ENCODE measurements at places on chromosomes 5 and 9.

- DNase-seq = peak; percentile 58
Measured at GRCh38 chr9:104863180-104863883, 64.6 kb downstream of the ABCA1 start.

- DNase-seq = no peak
Measured at GRCh38 chr9:69115621-69116020, 58.5 kb upstream of the TJP2 start.

GRCh38 chr5:95721582-95722295 lies 9.4 kb upstream of the RHOBTB3 start:
- no peak for DNase-seq

DNA sequence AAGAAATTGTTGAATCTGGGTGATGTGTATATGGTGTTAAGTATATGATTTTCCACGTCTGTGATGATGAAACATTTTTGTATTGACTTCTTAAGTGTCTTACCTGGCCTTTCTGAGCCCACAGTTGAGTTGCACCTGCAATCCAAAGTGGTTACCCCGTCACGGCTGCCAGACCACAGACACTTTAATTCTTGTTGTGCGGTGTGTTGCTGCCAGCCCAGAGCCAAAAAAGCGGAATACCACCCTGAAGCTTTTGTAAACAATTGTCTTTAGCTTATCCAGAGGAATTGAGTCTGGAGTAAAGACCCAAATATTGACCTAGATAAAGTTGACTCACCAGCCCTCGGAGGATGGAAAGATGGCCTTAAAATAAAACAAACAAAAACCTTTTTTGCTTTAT lies 35.1 kb downstream of the MTAP start:
- DNase-seq = no peak

DNA sequence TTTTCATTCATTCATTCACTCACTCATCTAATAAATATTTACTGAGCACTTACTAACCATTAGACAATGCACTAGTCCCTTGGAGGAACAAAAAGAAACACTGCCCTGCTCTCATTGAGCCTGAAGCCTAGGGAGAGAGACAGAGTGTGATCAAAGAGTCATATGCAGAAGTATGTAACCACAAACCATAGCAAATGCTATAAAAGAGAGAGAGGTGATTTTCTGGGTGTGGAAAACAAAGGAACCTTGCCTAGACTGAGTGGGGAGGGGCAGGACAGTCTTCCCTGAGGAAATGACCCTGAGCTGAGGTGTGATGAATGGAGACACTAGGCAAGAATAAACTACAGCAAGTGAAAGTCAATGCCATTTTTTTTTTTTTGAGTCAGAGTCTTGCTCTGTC lies 10.8 kb upstream of the ADRA1B start:
- DNase-seq = no peak

GRCh38 chr5:54792611-54793404 lies 192.6 kb downstream of the ESM1 start:
- no peak for DNase-seq

DNA sequence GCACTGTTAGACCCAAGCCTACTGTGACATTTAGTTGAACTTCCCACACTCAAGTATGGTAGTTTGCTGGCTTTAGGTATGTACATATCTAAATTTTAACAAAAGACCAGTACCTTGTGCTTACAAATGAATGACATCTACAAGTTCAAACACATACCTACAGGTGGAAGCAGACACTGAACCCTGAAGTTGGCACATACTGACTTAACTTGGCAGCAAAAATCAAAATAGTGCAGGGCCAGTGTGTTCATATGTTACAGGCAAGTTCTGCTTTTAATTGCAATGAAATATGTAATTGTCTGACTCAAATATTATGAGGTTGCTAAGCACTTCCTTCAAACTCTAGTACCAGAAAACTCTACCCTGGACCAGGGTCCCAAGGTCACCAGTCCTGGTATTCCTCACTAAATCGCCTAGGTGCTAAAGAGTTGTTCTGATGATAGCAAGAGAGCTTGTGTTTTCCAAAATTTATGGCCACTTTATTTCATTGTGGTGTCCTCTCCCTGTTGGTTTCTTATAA lies 77.4 kb downstream of the MEGF10 start:
- DNase-seq = no peak

DNA sequence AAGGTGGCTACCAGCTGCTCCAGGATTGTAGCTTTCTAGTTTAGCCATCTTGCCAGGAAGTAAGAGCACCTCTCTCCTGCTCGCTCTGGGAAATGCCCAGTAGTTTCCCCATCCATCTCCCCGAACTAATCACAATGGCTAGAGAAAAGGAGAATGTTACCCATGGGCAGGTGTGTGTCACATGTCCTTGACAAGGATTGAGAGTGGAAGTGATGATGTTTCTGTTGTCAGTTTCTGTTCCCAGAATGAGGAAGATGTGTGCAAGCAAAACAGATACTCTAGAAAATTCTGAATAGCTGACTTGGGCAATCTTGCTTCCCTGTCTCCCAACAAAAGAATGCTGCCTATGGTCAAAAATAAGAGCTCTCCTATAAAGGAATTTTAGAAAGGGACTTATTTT lies 429.5 kb downstream of the EBF1 start:
- no peak for DNase-seq

GRCh38 chr5:57445705-57446037 lies 36.9 kb downstream of the ACTBL2 start:
- no peak for DNase-seq

GRCh38 chr5:143692342-143692741 lies 119.6 kb upstream of the HMHB1 start:
- no peak for DNase-seq

- no peak for DNase-seq
Measured at GRCh38 chr5:138386290-138386689, 33.8 kb downstream of the KDM3B start.

DNA sequence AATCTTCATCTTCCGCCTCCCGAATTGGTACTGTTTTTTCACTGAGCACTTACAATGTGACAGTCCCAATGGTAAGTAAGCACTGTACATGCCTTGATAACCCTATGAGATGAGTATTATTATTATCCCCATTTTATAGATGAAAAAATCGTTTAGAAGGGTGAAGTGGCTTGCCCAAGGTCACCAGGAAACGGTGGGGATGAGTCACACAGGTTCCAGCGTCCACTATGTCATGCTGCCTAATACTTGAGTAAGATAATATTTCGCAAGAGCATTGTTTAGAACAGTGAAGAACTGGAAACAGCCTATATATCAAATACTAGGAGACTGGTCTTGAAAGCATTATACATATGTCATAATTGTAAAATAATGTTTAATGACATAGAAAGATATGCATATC lies 12.9 kb downstream of the HAND1 start:
- DNase-seq = no peak

GRCh38 chr9:97830884-97831829 lies 21.9 kb upstream of the FOXE1 start:
- DNase-seq = no peak

GRCh38 chr5:152259702-152260101 lies 145.4 kb downstream of the NMUR2 start:
- no peak for DNase-seq

- no peak for DNase-seq
Measured at GRCh38 chr5:89308606-89309040, 425.6 kb upstream of the MEF2C start.

- no peak for DNase-seq
Measured at GRCh38 chr9:73230251-73230650, 78.6 kb downstream of the ANXA1 start.

- DNase-seq = no peak
Measured at GRCh38 chr9:38337181-38337580, 55.3 kb upstream of the ALDH1B1 start.

- no peak for DNase-seq
Measured at GRCh38 chr5:145141534-145141933, 693.6 kb downstream of the PRELID2 start.

- no peak for DNase-seq
Measured at GRCh38 chr5:81495286-81495685, 101.4 kb upstream of the ACOT12 start.

DNA sequence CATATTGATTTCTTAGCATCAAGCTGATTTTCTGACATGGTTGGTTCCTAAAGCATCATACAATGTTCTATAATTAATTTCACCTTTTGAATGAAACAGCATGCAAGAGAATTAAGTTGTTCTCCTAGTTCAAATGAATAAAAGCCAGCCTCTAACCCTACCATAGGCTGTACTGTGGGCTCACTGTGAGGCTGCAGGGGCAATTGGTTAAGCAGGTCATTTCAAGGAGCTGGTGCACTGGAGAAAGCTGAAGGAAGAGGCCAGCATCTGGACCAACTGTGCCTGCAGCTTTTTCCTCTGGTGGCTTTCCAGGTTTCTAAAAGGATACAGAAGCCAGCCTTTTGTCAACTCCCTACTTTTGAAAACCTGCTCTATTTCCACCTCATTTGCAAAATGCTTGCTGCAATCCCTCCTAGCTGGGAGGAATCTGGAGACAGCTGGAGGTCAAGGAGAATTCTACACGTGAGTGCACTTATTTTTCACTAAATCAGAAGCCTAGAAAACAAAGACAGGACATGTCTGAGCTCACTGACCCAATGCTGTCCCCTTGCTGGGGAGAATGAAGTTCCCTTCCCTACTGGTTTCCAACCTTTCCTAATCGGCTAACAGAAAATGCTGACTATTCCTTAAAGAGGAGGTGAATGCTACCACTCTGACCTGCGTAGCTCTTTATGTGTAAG lies 158.9 kb downstream of the APBA1 start:
- no peak for DNase-seq

- peak; percentile 41 for DNase-seq
Measured at GRCh38 chr9:130368631-130369103, 76.1 kb upstream of the ASS1 start.

DNA sequence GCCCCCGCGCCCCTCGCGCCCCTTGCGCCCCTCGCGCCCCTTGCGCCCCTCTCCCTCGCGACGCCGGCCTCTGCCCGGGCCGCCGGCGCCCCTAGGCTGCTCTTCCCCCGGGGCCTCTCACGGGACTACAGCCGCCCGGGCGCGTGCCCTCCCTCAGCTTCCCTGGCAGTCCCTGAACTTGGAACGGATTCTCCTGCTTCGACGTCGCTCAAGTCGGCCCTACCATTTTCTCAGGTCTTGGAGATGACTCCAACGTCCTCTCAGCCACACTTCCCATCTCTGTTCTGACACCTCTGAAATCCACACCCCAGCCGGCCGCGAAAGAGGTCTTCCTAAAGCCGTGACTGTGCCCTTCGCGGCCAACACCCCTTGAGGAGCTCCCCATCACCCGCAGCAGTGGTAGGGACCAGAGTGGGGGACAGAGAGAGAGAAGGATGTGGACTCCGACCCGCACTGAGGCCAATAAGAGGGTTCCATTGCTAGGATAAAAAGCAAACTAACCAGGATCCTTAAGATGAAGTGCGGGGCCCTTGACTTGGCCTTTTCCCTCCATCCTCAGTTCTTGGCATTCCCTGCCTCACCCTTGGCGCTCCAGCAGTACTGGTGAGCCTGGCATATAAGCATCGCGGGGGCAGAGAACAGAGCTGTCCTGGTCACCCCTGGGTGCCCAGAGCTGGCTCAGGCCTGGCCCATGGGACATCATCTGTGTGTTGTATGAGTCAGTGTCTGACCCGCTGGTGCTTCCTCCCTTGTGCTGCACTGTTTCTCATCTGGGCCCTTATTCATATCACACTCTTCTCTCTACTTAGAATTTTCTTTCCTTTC lies 38.6 kb upstream of the GARNL3 start:
- no peak for DNase-seq

GRCh38 chr5:81302596-81302995 lies 1.2 kb downstream of the ZCCHC9 start:
- DNase-seq = no peak

DNA sequence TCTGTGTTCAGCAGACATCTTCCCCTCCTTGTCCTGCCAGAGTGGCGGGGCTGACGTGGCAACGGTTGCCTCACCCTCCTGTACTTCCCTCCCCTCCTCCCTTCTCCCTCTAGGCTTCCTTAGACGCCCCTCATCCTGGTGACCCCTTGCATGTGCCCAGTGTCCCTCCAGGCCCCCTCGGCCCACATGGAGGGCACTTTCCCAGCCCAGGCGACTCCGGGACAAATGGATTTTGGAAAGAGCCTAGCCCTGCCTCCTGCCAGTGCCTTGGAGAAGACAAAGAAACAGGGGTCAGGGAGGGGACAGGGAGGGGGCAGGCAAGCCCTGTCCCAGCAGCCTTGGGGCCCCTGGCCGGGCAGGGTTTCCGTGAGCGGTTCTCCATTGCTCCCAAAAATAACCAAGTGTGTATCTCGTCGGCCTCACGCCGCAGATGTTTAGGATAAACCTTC lies 38.3 kb upstream of the NEURL1B start:
- DNase-seq = no peak

DNA sequence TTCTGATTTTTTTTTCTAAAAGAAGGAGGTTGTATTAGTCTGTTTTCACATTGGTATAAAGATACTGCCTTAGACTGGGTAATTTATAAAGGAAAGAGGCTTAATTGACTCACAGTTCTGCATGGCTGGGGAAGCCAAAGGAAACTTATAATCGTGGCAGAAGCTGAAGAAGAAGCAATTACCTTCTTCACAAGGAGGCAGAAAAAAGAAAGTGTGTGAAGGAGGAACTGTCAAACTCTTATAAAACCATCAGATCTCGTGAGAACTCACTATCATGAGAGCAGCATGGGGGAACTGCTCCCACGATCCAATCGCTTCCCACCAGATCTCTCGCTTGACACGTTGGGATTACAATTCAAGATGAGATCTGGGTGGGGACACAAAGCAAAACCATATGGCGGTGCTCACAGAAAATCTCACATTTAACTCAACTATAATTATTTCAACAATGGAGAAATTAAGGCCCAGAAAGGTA lies 27.1 kb downstream of the DPYSL3 start:
- peak; percentile 32 for DNase-seq

GRCh38 chr9:26756881-26757280 lies 135.7 kb downstream of the CAAP1 start:
- DNase-seq = no peak

GRCh38 chr9:132547052-132547431 lies 35.4 kb upstream of the BARHL1 start:
- DNase-seq = no peak

- DNase-seq = no peak
Measured at GRCh38 chr9:2621722-2622460, at the start of gene VLDLR. VLDLR (plus strand) TSS chr9:2621787; CDS start chr9:2622190, 403 bp downstream.

- no peak for DNase-seq
Measured at GRCh38 chr5:58795327-58795726, 212.5 kb downstream of the RAB3C start.

- DNase-seq = peak; percentile 48
Measured at GRCh38 chr5:80931411-80931810, 28.8 kb upstream of the RASGRF2 start.

GRCh38 chr5:159616952-159617351 lies 286.7 kb upstream of the IL12B start:
- no peak for DNase-seq

- no peak for DNase-seq
Measured at GRCh38 chr9:123375469-123376132, 19.6 kb downstream of the CRB2 start.

- peak; percentile 8 for DNase-seq
Measured at GRCh38 chr5:57986761-57987341, 473.0 kb downstream of the PLK2 start.

- DNase-seq = no peak
Measured at GRCh38 chr5:143354025-143354424, 49.5 kb downstream of the NR3C1 start.

GRCh38 chr9:137538058-137538457 lies 12.1 kb downstream of the PNPLA7 start:
- no peak for DNase-seq
